ENCODE measurements at places on chromosomes 2 and 18. TPM values are rescaled to one million over a fixed set of nuclear protein-coding genes. Genes with fewer than 3 reads are reported as not detected.

The ZNF385B gene
- 3.9 TPM for total RNA-seq

The DLX2 gene
- total RNA-seq = not detected

The CCDC74B gene
- total RNA-seq = 0.19 TPM

The UPP2 gene
- total RNA-seq = 0.53 TPM

The B3GNT7 gene
- total RNA-seq = 0.87 TPM

The MERTK gene
- 13.7 TPM for total RNA-seq

The FZD7 gene
- 0.62 TPM for total RNA-seq

Measured in right lobe of liver (tissue), 6 donors.